Left renal cortex interstitium (tissue), 4 donors: ENCODE measurements at places on chromosomes 16 and 17. TPM values are rescaled to one million over a fixed set of nuclear protein-coding genes. Genes with fewer than 3 reads are reported as not detected.

Gene TBC1D28
- polyA plus RNA-seq = not detected

Gene RANBP10
- 18.4 TPM for polyA plus RNA-seq

Gene EPN3
- polyA plus RNA-seq = 8.0 TPM

Gene CRHR1
- polyA plus RNA-seq = not detected

Gene KRT24
- not detected for polyA plus RNA-seq

Gene SLFN12L
- polyA plus RNA-seq = 0.26 TPM

Gene BMERB1
- 47.8 TPM for polyA plus RNA-seq

GRCh38 chr16:27534256-27534655 is 15.5 kb downstream of the GTF3C1 start:
- DNase-seq = no peak

- no peak for DNase-seq
Measured at GRCh38 chr16:1911467-1912214, 6.6 kb downstream of the HS3ST6 start.

GRCh38 chr17:81808778-81809555 is 5.0 kb downstream of the GCGR start:
- DNase-seq = no peak

DNA sequence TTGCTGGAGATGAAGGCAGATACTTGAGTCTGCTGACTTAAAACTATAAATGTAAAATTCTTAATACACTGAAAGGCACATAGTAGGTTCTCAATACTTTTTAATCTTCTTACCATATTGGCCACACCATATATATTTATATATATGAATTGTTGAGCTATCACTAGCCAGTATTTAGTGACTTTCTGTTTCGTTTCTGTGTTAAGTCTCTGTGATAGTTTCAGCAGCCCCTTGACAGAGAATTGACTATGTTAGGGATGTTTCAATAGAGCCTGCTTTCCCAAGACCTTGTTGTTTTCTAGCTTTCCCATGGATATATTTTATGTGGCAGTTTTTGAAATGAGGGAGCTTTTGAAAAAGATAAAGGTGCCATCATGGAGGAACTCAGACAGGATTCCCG is 206.5 kb upstream of the GOT2 start:
- DNase-seq = no peak

DNA sequence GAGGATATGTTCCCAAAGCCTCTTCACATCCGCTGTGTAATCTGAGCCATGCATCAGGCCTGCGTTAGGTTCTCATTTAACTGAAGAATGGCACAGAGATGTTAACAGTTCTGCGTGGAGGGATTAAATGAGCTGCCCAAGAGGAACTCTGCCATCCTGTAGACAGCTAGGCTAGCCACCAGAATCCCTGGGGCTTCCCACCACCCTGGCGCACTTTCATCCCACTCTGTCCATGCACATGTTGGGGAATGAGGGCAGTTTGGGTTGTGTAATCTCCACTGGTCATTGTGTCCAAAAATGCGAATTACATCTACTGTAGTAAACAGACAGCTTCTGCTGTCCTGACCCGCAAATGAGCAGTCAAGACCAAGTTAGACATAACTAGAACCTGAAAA is 1.0 kb upstream of the GLG1 start:
- DNase-seq = no peak

GRCh38 chr16:57728336-57729181 is 7.0 kb upstream of the KATNB1 start:
- no peak for DNase-seq

DNA sequence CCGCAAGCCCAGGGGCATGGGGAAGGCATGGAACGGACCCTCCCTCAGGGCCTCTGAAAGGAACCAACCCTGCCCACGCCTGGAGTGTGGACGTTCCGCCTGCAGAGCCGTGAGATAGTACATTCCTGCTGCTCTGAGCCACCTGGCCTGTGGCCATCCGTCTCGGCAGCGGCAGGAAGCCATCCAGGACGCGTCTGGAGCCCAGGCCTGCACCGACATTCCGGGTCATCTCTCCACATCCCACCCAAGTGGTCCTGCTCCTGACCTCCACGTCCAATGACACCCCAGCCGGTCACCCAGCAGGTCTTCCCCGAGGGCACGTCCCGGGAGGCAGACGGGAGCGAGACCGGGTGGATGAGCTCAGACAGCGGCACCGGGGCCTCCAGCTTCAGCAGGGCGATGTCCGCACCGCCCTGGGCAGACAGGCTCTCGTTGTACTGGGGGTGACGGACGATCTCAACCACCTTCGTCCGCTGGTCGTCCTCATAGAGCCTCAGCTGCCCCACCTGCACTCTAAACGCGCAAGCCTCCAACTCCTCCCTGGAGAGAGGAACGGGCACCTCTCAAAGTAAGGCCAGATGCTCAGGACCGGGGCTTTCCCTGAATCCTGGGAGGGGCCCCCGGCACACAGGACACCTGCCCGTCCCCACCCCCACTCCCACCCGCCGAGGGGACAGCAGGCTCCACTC is 21.3 kb upstream of the UBE2I start:
- no peak for DNase-seq

GRCh38 chr17:40309949-40310510 is 1.1 kb downstream of the RARA start:
- no peak for DNase-seq
